Lung microvascular endothelial cell (primary cell): ENCODE measurements at places on chromosomes 5 and 9. TPM values are rescaled to one million over a fixed set of nuclear protein-coding genes. Genes with fewer than 3 reads are reported as not detected.

Gene GARNL3
- total RNA-seq, result 2.4 and 2.6 TPM in 2 replicates

Gene ACTBL2
- under 0.01 TPM in 1 of 2 replicates, not detected in the other for total RNA-seq

Gene MSX2
- not detected in 2 replicates for total RNA-seq

Gene PDE4D
- 18.7 and 23.8 TPM in 2 replicates for total RNA-seq

Gene FAM153A
- total RNA-seq, result not detected in 2 replicates

Gene INSL6
- total RNA-seq, result not detected in 2 replicates

Gene PCDHGA4
- 2.0 TPM in 2 replicates for total RNA-seq

Gene KCNN2
- 1.5 and 2.2 TPM in 2 replicates for total RNA-seq

Gene ANXA1
- total RNA-seq, result 311 and 467 TPM in 2 replicates

Gene PTGR1
- 6.5 and 20.7 TPM in 2 replicates for total RNA-seq

Gene LECT2
- not detected in 2 replicates for total RNA-seq

Gene ARID3C
- under 0.01 and 0.20 TPM in 2 replicates for total RNA-seq

Gene ANKRD34B
- not detected in 2 replicates for total RNA-seq

Gene RCL1
- 8.5 and 12.9 TPM in 2 replicates for total RNA-seq

Gene OGN
- not detected in 2 replicates for total RNA-seq

Gene TAS2R1
- not detected in 2 replicates for total RNA-seq

Gene ADAMTSL2
- total RNA-seq, result under 0.01 TPM in 2 replicates

Gene RAD23B
- total RNA-seq, result 52.5 and 66.3 TPM in 2 replicates
